HuH-7 (cell line): ENCODE measurements at places on chromosomes 12 and 14.

DNA sequence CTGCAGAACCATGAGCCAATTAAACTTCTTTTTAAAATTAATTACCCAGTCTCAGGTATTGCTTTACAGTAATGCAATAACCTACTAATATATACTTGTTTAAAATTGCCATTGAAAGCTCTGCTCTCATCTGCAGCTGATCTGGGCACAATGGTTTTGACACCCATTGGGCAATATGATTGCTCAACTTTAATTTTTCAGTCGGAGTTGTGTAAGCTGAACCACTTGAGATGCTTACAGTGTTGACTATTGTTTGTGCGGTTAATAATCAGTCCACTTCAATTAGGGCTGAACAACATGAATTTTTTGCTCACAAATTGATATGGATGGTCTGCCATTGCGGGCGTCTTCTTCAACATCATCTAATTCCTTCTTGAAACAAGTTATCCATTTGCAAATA lies 18.0 kb upstream of the OR4K5 start:
- DNase-seq = no peak

DNA sequence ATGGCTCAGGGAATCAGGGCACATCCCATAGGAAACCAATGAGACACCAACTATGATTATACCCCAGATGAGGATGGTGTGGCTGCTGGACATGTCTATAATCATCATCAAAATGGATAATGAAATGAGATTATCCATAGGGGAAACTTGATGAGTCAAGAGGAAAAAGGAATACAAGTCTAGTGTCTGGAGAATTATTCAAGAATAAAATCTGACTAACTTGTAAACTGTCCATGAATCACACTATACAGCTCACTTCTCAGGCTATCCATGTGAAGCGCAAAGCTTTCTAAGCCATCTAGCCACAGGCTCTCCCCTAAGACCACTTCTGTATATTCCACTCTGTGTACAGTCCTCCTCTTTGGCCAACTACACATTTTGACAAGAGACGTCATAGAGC lies 52.5 kb downstream of the DUSP16 start:
- DNase-seq = no peak

DNA sequence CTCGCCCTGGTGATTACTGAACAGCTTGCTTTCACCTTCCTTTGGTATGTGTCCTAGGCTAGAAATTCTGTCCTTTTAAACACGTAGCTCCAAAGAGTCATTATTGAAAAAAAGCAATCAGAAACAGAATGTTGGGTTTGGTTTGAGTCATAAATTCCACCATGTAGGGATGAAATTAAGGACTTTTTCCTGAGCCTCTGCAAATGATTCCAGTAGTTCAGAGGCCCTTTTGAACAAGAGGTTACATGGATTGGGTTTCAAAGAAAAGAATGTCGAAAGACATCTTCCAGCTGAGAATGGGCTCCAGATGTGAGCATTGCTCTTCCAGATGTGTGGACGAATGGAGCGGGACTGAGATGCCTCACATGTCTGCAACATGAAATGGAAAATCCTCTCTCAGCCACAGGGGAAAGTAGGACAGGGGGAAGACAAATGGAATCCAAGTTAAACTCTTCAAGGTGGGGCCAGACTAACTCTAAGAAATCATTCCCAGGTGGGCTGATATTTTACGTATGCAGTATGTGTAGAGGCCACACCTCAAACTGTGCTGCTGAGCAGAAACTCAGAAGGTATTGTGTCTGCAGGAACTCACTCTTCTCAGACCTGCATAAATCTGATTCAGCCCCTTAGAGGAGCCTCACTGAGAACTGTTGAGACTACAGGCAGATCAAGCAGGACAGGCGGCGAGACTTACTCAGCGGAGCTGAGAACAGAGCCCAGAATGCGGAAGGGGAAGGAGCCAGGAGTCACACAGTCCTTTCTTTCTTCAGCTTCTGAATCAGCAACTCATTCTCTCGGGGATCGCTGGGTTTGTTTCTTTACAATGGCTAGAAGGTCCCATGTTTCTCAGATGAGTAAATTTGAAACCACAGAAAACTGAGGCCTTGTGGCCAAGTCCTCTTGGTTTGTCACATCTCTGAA lies 23.3 kb upstream of the EMP1 start:
- no peak for DNase-seq

GRCh38 chr14:28083389-28083788 lies 683.2 kb upstream of the FOXG1 start:
- DNase-seq = no peak

- no peak for DNase-seq
Observed at GRCh38 chr14:94613720-94614644, 1.8 kb downstream of the SERPINA3 start.

- DNase-seq = no peak
Observed at GRCh38 chr12:3727877-3728632, 24.9 kb downstream of the CRACR2A start.

DNA sequence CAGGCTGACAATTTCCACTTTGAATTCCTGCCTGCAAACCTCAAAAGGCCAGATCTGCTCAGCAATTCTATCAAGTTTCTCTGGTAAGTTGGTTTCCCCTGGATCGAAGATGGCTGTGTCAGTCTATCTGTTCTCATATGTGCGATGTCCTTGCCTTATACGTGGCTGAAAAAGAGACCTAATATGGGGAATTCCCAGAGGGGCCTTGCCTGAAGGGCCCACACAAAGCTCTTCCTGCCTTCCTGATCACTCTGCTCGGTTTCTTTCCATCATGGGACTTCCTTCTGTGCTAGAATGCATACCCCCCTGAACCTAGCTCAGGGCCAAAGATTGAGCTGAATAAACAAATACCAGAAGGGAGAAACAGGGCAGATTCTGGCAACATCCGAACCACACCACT lies 13.2 kb downstream of the TCL1B start:
- DNase-seq = no peak

DNA sequence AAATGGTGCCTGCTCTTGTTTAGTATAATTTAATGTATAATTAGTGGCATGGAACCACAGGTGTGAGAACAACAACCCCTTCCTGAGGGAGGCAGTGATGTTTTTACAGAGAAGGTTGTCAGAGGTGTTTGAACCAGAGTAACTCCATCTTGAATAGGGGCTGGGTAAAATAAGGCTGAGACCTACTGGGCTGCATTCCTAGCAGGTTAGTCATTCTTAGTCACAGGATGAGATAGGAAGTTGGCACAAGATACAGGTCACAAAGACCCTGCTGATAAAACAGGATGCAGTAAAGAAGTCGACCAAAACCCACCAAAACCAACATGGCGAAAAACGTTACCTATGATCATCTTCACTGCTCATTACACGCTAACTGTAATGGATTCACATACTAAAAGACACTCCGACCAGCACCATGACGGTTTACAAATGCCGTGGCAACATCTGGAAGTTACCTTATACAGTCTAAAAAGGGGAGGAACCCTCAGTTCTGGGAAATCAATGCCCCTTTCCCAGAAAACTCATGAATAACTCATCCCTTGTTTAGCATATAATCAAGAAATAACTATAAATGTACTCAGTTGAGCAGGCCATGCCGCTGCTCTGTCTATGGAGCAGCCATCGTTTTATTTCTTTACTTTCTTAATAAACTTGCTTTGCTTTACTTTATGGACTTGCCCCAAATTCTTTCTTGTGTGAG lies 47.8 kb upstream of the LTA4H start:
- DNase-seq = no peak

DNA sequence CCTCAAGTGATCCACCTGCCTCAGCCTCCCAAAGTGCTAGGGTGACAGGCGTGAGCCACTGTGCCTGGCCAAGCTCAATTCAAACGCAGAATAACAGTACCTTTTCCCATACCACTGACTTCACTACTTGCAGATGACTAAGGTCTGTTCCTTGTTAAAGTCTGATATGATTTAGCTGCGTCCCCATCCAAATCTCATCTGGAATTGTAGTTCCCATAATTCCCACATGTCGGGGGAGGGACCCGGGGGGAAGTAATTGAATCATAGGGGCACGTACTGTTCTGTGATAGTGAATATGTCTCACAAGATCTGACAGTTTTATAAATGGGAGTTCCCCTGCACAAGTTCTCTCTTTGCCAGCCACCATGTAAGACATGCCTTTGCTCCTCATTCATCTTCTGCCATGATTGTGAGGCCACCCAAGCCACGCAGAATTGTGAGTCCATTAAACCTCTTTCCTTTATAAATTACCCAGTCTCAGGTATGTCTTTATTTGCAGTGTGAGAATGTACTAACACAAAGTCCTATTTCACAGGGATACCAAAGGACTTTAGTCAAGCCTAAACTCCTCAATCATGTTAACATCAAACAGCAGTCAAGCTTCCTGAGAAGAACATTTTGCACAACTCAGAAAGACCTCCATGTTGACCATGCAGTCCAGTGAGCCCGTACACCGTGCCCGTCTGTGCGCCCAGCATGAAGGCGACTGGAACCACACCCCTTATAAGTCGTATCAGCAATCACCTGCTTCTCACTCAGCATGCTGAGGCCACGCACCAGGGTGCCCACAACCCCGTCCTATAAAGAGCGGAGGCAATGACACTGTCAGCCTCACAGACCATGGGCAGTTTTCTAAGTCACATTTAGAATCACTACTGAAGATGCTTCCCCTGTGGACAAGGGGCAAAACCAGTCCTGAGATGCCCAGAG lies 36.9 kb downstream of the FOXN3 start:
- no peak for DNase-seq

DNA sequence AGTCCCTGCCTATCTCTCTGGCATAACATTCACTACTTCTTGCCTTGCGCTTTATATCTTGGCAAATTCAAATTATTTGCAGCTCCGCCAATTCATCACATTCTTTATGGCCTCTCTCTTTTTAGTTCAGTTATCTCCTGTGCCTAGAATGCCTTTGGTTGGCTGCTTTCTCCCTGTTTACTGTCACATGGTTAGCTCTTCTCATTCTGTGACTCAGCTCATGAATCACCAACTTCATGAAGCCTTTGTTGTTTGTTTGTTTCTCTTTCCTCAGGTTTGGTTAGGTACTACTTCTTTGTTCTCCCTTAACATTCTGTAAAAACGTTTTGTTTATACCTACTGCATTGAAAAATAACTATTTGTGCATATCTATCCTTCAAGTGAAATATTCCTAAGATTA lies 376.5 kb upstream of the GARIN6 start:
- no peak for DNase-seq

GRCh38 chr14:30985796-30986195 lies 39.7 kb upstream of the AP4S1 start:
- DNase-seq = no peak

DNA sequence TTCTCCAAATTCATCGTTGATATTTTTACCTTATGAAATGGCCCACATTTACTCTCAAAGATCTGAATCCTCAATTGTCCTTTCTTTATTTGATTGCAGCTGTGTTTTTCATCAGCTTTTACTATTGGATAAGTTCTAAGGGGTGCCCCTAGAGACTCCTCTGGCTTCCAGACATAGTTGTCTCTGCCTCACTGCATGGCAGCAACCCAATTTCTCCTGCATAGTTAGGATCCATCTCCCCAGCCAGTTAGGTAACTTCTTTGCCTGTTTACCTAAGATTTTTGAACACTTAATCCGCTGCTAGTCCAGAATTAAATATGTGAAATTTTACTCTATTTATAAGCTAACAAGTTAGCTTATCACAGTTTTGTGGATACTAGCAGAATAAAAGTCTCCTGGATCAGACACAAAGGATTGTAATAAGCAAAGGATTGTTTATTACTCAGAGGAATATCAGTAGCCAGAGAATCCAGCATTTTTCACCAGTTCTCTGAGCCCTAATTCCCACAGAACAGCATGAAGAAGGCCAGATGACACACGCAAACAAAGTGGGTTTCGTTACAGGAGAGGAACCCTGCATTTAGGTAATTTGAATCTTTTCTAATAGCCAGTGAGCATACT lies 101.1 kb downstream of the BBS10 start:
- DNase-seq = no peak

GRCh38 chr12:68481181-68481941 lies 129.3 kb upstream of the RAP1B start:
- no peak for DNase-seq

GRCh38 chr12:50058743-50059312 lies 1.4 kb downstream of the ASIC1 start:
- DNase-seq = no peak

DNA sequence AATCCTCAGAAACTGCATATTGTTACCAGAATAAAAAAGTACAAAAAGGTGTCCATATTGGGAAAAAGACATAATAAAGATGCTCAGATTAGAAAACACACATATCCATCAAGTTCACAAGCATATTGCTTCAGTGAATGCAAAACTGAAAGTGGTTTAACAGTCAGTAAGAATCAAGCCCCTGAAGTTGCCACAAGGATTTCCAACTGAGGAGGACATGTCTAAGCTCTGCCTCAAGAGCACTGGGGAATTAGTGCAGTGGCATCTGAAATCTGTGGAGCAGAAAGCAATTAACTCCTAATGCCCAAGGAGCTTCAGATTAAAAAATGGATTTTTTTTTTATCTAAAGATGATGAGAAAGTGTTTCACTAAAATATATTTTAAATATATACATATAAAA lies 113.2 kb downstream of the DENND5B start:
- no peak for DNase-seq

DNA sequence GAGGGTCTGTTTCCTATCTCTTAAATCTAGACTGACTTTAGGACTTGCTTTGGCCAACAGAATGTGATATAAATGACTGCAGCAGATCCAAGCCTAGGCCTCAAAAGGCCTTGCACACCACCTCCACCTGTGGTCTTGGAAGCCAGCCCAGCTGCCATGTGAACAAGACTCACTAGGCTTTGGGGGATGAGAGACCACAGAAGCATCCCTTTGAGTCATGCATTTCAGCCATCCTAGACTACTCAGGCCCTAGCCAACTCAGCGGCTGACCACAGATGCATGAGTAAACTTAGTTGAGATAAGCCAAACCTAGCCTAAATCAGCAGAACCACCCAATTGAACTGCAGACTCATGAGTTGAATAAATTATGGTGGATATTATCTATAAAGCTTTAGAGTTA lies 87.7 kb downstream of the KCNH5 start:
- no peak for DNase-seq

- no peak for DNase-seq
Observed at GRCh38 chr14:95021588-95021987, 135.7 kb downstream of the DICER1 start.

DNA sequence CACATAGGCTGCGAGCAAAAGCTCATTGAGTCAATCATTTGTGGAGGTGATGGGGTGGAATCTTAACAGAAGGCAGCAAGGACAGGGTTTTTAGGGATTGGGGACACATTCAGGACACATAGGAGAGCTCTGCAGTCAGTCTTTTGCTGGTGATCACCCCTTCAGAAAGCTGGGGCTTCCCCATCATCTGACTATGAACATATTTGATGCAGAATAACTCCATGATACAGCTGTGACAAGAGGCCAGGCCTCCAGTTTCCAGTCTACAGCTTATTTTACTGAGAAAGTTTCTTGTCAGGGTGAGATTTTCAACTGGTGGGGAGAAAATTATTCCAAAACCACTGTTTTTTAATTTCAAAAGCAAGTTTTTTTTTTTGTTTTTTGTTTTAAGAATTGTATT lies 134.2 kb downstream of the TMEM30B start:
- DNase-seq = no peak

GRCh38 chr12:113808095-113808951 lies 157.8 kb downstream of the RBM19 start:
- no peak for DNase-seq

- no peak for DNase-seq
Observed at GRCh38 chr12:74776378-74776777, 238.7 kb downstream of the ATXN7L3B start.
